ENCODE measurements at places on chromosomes 16 and 17.

GRCh38 chr16:57809276-57810196, 7.2 kb upstream of the KIFC3 start:
- DNase-seq, result no peak

GRCh38 chr17:17725011-17725751, 43.9 kb downstream of the RAI1 start:
- DNase-seq, result peak; percentile 32

- DNase-seq, result no peak
Observed at GRCh38 chr16:55821210-55821609, 11.7 kb downstream of the CES1 start.

GRCh38 chr17:57940653-57941329, 14.4 kb downstream of the CUEDC1 start:
- no peak for DNase-seq

DNA sequence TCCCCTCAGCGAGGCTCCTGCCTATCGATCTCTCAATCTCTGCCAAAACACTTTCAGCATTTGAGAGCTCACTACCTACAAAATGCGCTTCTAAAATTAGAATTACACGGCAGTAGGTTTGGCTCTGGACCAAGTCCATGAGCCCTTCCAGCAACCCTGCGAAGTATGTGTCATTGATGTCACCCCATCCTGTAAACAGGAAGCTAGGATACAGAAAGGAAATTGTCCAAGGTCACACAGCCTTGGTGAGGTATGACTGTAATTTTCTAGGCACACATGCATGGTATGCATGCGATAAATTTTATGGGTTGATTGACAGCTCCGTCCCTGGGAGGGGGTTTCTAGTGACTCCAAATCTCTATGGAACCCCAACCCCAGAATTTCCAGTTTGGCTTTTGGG, 330.3 kb upstream of the CDH5 start:
- no peak for DNase-seq

DNA sequence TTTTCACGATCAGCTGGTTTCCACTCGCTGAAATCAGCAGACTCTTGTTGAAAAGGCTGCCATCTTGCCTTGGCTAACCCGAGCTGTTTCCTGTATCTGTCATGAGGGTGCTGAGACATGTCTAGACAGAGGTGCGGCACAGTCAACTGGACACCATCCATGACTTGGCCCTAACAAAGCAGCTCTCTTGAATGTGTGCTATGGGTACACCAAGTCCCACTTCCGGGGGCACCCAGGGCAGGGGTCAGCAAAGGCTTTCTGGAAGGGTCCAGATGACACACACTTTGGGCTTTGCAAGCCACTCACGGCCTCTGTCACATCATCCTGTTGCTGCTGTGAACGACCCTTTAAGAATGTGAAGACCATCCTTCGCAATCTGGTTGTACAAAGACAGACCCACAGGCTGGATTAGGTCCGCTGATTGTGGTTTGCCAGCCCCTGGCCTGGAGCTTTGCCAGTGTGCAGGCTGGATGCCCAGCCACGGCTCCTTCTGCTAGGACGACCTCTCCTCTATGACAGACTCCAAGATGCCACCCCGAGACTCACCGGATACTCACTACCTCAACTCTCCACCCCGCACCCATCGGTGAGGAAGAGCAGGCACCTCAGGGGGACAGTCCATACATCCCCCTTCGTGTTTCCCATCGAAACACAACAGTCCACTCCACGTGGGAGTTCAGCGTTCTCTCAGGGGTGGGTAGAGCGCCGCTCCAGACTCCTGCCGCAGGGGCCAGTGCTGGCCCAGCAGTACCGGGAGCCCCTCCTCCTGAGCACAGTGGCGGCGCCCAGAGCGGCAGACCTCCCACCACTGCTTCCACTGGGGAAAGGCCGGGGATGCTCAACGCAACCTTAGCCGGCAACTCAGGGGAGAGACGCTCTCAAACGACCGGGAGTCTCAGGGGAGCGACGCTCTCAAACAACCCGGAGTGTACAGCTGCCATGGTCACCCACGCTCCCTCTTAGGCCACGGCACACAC, 123.5 kb downstream of the ANKRD11 start:
- no peak for DNase-seq

- DNase-seq, result no peak
Observed at GRCh38 chr17:83094291-83094690, 14.9 kb downstream of the METRNL start.

GRCh38 chr16:74695450-74696422, 4.9 kb downstream of the MLKL start:
- peak; percentile 81 for DNase-seq

GRCh38 chr17:48907713-48908046, 527 bp upstream of the UBE2Z start:
- no peak for DNase-seq

GRCh38 chr16:70529051-70529777, 5.6 kb downstream of the SF3B3 start:
- peak; percentile 35 for DNase-seq

DNA sequence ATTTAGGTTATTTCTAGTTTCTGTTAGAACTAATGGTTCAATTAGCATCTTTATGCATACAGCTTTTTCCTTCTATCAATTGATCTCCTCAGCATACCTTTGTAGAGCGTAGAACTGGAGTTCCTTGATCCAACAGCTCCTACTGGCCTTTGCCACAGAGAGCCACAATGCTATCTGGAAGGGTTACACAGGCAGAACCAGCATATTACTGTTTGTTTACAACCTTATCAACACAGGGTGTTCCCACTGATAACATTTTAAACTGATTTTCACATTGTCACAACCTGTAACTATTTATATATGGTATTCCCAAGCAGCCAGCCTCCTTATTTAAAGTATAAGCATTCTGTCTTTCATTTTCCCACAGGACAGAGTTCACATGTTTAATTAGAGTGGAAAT, 382.2 kb downstream of the MAF start:
- no peak for DNase-seq

- no peak for DNase-seq
Observed at GRCh38 chr17:14826358-14826757, 438.8 kb downstream of the PMP22 start.

DNA sequence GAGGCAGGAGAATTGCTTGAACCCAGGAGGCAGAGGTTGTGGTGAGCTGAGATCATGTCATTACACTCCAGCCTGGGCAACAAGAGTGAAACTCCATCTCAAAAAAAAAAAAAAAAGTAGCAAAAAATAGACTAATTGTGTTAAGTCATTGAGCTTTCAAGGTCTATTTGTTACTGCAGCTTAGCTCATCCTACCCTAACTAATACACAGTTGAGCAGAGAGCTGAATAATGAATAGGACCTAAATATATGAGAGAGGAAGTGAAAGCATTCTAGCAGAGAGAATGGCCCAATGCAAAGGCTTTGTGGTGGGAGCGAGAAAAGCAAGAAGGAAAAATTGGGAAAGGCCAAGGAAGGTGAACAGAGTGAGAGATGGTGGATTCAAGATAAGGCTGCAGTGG, 128.3 kb downstream of the AXIN2 start:
- no peak for DNase-seq

- DNase-seq, result peak; percentile 30
Observed at GRCh38 chr17:7384489-7385081, 3.7 kb downstream of the TNK1 start.

DNA sequence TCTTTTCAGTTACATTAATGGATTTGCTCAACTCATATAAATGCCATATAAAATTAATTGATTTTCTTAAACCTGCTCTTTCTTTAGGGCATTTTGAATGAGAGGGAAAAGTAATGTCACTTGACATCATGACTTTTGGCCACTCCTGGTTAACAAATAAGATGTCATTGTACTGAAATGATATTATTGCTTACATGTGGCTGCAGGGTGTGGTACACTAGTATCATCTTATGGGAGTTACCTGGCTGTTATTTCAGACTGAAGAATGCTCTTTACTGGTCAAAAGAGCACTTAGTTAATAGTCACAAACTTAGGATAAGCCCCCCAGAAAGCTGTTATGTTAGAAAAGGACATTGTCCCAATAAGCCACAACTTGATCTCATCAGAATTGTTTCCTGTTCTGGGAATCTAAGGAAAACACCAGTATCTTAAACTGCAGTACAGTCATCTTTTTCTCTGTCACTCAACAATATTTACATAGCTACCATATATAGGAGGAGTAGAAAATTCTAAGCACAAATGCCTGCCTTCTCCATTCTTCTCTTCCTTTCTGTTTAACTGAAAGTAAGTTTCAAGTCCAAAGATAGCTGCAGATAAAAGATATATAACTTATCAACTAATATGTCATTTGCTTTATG, 53.9 kb upstream of the MRC2 start:
- DNase-seq, result no peak

- DNase-seq, result no peak
Observed at GRCh38 chr16:73048292-73049080, 558 bp upstream of the ZFHX3 start.

- DNase-seq, result no peak
Observed at GRCh38 chr16:19001788-19002187, 18.1 kb downstream of the TMC7 start.

- DNase-seq, result no peak
Observed at GRCh38 chr16:48454051-48454450, 68.8 kb upstream of the SIAH1 start.

DNA sequence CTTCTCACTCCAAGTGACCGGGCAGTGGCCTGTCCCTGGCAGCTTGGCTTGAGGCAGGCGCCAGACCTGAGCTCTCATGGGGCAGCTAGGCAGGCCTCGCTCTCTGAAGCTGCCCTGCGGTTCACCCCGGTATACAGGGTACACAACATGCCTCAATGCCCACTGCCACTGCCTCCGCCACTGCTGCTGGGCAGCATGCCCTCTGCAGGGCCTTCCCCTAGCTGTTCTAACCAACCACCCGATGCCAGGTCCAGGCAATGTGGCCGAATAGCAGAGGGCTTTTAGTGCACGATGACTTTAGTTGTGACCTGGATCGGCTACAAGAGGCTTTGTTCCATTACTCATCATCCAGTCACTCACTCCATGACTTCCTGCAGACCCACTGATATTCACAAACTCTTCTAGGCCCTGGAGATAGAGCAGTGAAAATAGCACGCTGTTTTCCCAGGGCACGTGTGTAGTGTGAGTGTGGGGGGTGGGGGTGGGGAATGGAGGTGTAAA, 19.7 kb downstream of the CDC42EP4 start:
- DNase-seq, result no peak

DNA sequence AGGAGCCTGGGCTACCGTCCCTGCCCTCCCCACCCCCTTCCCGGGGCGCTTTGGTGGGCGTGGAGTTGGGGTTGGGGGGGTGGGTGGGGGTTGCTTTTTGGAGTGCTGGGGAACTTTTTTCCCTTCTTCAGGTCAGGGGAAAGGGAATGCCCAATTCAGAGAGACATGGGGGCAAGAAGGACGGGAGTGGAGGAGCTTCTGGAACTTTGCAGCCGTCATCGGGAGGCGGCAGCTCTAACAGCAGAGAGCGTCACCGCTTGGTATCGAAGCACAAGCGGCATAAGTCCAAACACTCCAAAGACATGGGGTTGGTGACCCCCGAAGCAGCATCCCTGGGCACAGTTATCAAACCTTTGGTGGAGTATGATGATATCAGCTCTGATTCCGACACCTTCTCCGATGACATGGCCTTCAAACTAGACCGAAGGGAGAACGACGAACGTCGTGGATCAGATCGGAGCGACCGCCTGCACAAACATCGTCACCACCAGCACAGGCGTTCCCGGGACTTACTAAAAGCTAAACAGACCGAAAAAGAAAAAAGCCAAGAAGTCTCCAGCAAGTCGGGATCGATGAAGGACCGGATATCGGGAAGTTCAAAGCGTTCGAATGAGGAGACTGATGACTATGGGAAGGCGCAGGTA, 762 bp downstream of the CDK12 start:
- no peak for DNase-seq

GRCh38 chr17:72439893-72440502, 319.2 kb downstream of the SOX9 start:
- no peak for DNase-seq

GRCh38 chr16:4402439-4403132, 13.8 kb downstream of the CORO7 start:
- peak; percentile 79 for DNase-seq

- DNase-seq, result no peak
Observed at GRCh38 chr17:76131692-76132573, 9.1 kb downstream of the FOXJ1 start.

- DNase-seq, result peak; percentile 60
Observed at GRCh38 chr17:20966870-20967269, 75.9 kb downstream of the USP22 start.

DNA sequence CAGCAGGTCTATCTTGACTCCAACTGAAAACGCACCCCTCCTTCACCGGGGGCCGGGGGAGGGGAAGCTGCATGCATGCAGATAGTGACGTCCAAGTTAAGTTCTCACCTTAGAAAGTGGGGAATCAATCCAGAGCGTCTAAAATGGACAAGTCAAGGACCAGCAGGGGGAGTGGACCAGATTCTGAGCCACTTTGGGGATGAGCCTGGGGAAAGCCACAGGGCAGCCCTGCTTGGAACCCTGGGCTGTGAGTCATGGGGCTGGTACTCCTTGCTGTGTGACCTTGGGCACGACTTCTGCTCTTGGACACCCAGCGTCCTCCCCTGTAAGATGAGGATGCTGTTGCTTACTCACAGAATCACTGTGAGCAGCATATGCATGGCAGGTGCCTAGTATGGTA, 9.1 kb downstream of the TNFRSF13B start:
- DNase-seq, result no peak

- no peak for DNase-seq
Observed at GRCh38 chr16:592518-593306, 2.8 kb downstream of the RAB40C start.
